ENCODE measurements at places on chromosomes 5 and 9.

DNA sequence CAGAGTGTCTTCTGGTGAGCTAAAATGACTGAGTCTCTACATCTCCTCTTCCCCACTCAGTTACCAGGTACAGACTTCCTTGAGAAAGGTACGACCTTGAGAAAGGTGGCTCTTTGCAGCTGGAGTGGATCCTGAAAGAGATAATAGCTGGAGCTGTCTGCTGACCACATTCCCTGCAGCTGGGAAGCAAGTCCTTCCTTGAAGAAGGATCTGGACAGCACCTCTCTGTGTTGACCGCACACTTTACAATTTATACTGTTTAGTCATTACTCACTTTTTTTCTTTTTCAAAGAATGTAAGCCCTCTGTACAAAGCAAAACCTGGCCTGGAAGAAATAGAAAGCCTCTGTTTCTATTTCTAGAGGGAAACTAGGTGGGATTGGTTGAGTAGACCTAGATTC is 148.8 kb downstream of the MACIR start:
- no peak for DNase-seq

DNA sequence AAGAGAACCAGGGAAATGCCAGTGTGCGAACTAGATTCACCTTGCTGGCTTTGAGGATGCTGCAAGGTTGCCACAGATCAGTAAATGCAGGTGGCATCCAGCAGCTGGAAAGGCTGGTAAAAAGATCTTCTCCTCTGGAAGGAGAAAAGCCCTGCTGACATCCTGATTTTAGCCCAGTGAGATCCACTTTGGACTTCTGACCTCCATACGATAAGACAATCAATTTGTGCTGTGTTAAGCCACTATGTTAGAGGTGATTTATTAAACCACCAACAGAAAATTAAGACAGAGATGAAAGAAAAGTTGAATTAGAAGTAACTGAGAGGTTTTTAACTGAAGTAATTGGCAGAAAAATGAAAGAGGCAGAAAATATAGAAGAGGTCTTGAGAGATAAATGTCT is 283.8 kb upstream of the CDH12 start:
- DNase-seq = no peak

DNA sequence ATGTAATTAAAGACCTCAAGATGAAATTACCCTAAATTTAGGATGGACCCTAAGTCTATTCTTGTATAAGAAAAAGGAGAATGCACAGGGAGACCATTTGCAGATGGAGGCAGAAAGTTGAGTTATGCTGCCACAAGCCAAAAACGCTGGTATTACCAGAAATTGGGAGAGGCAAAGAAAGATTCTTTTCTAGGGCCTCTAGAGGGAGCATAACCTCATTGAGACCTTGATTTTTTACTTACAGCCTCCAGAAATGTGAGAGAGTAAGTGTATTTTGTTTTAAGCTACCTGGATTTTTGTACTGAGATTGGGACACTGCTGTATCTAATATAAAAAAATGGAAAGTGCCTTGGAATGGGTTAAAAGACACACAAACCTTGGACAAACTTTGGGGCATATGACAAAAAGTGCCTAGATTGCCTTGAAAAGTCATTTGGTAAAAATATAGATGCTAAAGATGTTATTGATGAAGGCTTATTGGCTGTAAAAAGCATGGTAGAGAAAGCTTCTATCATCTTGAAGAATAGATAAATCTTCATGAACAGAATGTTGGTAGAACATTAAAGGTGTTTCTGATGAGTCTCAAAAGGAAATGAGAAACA is 174.7 kb upstream of the PRDM9 start:
- peak; percentile 53 for DNase-seq

DNA sequence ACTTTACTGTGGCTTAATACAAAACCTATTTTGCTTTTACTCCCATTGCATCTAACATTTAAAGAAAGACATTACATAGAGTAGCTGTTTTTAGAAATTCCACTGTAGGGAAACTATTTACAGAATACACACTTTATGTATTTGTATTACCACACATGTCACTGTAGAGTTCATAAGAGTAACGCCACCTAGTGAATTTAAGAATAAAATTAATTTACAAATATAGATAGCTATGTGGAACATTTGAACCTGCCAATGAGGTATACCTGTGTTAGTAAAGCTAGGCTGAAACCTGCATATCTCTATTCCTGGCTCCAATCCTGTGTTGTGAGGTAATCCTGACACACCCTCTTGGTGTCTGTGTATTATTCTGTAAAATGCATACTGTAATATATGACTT is 234.4 kb downstream of the MAST4 start:
- DNase-seq = peak; percentile 29

GRCh38 chr5:127602896-127603844 is 45.7 kb upstream of the CTXN3 start:
- no peak for DNase-seq

DNA sequence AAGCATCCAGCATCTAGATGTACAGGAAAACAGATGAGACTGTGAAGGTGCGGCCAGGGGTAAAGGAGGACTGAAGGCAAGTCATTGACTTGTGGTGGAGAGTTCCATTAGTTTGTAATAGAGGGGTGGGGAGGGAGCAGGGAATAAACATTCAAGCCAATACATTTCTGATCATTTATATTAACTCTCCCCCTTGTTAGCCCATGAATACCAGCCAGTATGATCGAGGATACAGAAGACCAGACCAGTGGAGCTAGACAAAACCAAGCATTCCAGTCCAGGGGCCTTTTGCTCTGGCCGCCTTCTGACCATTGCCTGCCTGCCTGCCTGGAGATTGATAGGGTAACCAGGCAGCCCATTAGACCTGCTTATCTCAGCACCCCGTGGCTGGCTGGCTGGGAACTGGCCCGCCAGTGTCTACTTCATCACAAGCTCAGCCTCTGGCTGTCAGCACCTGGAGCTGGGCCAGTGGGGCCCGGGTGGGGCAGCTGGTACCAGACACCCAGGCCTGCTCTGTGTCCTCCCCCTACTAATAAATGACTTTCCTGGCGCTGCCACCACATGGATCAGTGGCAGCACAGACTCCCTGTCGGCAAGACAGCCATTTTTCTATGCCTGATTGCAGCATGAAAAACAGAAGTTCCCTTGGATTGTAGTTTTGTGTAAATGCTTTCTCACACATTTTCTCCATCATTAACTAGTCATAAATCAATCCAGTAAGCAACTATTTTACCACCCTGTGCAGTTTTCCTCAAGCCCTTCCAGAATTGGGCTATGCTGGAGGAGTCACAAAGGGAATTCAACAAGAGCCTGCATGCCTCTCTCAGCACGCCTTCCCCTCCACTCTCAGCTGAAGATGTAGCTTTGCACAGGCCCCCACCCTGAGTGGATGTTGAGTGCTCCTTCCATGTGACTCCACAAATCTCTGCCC is 181.3 kb downstream of the SNCAIP start:
- peak; percentile 25 for DNase-seq

DNA sequence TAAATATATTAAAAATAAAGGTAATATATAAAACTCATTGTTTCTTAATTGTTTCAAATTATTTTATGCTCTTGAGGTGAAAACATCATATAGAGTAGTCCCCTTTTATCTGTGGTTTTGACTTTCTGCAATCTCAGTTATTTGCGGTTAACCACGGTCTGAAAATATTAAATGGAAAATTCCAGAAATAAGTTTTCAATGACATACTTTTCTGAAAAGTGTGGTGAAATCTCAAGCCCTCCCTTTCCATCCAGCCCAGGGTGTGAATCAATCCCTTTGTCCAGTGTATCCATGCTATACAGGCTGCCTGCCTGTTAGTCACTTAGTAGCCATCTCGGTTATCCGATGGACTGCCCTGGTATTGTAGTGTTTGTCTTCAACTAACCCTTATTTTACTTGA is 546.7 kb upstream of the DMAC1 start:
- no peak for DNase-seq

GRCh38 chr5:171946000-171946781 is 60.2 kb downstream of the FBXW11 start:
- no peak for DNase-seq
